Foreskin keratinocyte (primary cell): ENCODE measurements at places on chromosomes 6 and 20. TPM values are rescaled to one million over a fixed set of nuclear protein-coding genes. Genes with fewer than 3 reads are reported as not detected.
A peak's percentile ranks its signal among the peaks of the same experiment; 100 is the strongest.

DNA sequence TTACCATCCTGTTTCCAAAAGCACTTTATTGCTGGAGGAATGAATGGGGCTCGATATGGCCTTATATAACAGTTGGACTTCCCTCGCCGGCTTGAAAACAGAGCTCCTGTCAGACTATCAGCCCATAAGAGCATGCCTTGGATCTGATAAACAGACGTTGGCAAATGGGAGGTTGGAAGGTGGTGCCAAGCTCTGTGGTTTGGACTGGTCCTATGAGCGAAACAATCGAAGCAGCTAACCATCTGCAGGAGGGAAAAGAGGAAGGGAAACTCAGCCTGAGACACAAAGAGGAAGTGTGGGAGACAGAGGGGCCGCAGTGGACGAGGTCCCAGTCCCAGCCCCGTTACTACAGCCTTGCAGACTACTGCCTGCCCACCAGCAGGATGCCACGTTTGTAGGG is 92.9 kb downstream of the TFAP2C start:
- no peak for DNase-seq

GRCh38 chr20:46807998-46808397 is 86.6 kb upstream of the EYA2 start:
- no peak for DNase-seq

DNA sequence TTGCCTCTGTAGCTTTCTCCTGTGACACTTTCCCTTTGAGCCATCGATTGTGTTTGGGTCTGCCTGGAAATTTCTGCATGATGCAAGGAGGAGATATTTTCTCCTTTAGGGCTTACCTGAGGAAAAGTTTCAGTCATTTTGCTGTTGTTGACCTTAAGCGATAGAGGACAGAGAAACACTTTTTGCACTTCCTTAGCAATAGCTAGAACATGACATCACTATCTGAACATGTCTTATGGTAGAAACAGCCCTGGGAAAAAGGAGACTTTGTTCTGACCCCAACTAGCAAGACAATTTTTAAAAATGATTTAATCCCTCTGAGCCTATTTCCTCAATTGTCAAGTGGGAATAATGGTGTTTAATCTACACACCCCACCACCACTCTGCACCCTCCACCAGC is 9.7 kb upstream of the FILIP1 start:
- peak; percentile 27 for DNase-seq

DNA sequence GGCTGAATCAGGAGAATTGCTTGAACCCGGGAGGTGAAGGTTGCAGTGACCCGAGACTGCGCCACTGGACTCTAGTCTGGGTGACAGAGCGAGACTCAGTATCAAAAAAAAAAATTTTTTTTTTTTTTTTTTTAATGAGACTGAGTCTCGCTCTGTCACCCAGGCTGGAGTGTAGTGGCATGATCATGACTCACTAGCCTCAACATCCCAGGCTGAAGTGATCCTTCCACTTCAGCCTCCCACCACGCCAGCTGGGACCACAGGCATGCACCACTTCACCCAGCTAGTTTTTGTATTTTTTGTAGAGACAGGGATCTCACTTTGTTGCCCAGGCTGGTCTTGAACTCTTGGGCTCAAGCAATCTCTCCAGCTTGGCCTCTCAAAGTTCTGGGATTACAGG is 53.3 kb downstream of the MYO6 start:
- DNase-seq = no peak

NFATC2 gene
- total RNA-seq = under 0.01 TPM in 1 of 2 replicates, not detected in the other

RNF144B gene
- 17.5 and 18.0 TPM in 2 replicates for total RNA-seq

BPI gene
- not detected in 2 replicates for total RNA-seq

CALHM4 gene
- 0.10 and 0.18 TPM in 2 replicates for total RNA-seq

DNA sequence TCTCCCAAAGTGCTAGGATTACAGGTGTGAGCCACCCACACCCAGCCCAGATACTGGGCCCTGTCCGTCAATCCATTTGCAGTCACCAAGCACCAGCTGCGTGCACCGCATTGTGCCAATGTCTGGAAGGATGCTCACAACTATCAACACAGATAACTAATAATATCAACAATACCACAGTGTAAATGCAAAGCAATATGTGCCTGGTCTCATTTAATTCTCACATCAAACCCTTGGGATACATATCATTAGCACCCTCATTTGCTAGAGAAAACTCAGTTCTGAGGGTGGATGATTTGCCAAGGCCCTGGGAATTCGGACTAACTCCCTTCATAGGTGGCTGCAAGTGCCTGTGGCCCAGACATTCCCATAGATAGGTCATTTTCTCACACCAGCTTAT is 14.5 kb downstream of the RIPOR3 start:
- no peak for DNase-seq

DNA sequence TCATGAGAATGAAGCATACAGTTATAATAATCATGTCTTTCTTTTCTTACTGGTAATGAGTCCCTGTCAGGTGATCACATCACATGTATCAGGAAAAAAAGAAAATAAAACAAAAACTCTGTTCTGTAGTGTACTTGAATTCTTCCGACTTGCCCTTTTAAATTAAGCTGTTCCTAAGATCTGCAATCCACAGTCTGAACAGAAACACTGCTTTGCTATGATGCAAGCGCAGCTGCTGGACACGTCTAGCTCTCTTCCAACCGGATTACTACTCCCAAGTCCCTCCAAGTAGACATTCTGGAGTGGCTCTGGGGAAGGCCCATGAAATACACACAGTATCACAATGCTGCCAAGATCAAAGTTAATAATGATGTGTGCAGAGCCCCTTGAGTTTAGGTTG is 83.7 kb downstream of the FYN start:
- DNase-seq = no peak

- no peak for DNase-seq
Observed at GRCh38 chr6:55449225-55449624, 122.0 kb downstream of the GFRAL start.

PAX1 gene
- total RNA-seq = not detected in 2 replicates

SPATS1 gene
- total RNA-seq = not detected in 2 replicates

ZNF512B gene
- total RNA-seq = 13.3 and 14.5 TPM in 2 replicates

- DNase-seq = no peak
Observed at GRCh38 chr6:90631046-90631445, 44.2 kb upstream of the MAP3K7 start.

MARCKS gene
- 52.6 and 57.8 TPM in 2 replicates for total RNA-seq

- no peak for DNase-seq
Observed at GRCh38 chr6:6866656-6867403, 240.9 kb upstream of the RREB1 start.

MYBL2 gene
- 46.7 and 66.7 TPM in 2 replicates for total RNA-seq
